ENCODE measurements at places on chromosomes 3 and 15.

DNA sequence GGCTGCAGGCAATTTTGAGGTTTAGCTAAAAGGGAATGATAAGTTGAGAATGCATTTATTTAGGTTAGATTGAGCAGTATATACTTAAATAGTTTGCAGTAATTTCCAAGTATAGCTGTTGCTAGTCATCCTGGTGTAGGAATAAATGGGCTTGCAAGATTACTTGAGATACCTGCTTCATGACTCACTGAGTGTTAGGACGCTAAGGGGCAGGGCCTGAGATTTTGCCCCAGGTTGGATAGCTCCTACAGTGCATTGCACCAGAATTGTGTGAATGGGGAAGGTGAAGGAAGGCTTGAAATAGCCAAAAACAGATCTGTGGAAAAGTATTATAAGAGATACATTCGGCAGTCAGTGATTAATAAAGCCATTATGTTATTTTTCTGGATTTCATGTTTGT, 72.8 kb downstream of the KCNH8 start:
- no peak for DNase-seq

- no peak for DNase-seq
Observed at GRCh38 chr3:111299192-111299615, 227.6 kb downstream of the NECTIN3 start.

DNA sequence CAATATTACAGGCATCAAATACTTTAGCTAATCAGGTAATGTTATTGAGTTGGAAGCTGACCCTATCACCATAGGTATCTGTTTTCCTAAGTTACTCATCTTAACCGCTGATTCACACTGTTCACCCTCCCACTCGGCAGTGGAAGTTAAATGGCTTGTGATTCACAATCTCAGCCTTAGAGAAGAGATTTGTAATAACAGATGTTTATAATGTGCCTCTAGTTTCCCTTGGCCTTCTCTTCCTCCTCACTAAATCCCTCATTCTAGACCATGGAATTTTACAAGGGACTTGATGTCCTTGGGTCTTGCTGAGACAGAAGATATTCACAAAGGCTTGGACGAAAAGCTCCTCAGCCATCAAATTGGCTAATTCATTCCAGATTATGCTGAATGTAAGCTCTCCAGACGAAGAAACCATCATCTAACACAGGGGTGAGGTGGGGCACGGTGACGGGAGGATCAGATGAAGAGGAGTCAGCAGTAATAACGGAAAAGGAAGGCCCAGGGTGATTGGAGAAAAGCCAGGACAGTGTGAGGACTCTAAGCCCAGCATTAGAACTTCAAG, 931.7 kb downstream of the MCTP2 start:
- no peak for DNase-seq

GRCh38 chr3:139473155-139473771, 3.1 kb downstream of the RBP2 start:
- DNase-seq: no peak

GRCh38 chr3:119679874-119680273, 2.7 kb upstream of the COX17 start:
- no peak for DNase-seq

- DNase-seq: no peak
Observed at GRCh38 chr3:14876921-14877333, 58.2 kb downstream of the FGD5 start.

GRCh38 chr15:70092464-70093027, 5.2 kb downstream of the TLE3 start:
- no peak for DNase-seq

- DNase-seq: no peak
Observed at GRCh38 chr3:138063416-138063815, 52.0 kb downstream of the DZIP1L start.

DNA sequence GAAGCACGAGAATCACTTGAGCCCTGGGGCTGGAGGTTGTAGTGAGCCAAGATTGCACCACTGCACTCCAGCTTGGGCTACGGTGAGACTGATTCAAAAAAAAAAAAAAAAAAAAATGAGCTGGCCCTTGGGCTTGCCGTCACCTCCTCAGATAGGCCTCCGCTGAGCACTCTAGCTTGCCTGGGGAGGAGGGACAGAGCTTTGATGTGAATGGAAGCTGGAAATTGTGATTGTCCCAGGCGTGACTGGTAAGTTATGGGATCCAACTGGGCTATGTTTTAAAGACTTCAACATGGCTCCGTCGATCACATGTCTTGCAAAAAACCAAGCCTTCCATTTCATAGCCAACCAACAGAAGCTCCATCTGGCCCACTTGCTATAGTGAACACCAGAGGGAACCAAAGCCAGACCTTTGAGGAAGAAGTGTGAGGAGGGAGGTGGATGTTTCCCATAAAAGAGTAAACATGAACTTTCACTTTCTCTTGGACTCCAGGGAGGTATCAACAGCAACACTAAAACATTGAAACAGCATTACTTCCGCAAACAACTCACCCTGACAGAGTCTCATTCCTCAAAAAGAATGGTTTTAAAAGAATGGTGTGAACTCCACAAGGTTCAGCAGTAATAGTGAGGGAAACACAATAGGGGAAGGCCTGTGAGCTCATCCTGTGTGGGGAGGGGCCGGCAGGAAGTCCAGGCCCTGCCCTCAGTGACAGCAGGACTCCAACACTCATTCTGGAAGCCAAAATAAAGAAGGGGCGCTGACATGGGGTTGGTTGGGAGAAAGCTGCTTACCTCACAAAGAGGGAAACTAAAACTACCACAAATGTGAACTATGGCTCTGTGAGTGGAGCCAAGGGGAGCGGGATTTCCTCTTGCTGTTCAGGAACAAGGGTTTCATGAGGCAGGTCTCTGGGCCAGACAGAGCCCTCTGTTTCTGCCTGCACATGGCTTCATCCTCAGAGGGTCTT, 59.2 kb upstream of the IL12A start:
- no peak for DNase-seq

- no peak for DNase-seq
Observed at GRCh38 chr15:89780601-89781000, 4.5 kb downstream of the MESP2 start.

DNA sequence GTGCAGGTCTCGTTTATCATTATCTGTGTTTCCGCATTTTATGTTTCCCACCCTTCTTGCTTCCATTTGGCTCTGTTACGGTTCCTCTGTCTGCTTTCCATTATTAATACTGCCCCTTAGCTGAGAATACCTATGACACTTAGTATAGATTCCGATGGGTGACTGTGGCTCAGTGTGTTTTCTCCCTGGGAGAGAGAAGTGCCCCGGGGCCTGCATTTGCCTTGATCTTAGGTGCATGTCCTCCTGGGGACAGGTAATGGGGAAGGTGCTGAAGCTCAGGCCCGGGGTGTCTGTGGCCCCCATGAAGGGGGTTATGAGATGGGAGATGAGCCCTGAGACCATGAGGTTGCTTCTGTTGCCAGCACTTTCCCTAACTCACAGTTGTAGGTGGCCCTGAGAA, 43.4 kb upstream of the PCSK6 start:
- DNase-seq: no peak

DNA sequence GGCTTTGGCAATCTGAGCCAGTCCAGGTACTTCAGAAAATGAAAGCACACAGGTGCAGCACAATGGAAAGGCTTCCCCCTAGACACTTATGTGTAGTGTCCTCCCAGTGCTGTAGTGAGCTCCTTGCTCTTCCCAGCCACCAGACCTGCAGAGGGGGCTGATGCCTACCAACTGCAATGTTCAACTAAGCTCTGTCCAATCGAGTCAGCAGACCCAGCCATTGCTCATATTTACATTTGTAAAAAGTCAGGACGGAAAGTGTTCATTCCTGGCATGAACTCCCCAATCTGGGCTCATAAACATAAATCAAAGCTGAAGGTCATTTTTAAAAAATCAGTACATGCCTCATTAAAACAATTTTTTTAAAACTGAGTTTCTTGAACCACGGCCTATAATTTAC, 73.0 kb downstream of the FOXP1 start:
- no peak for DNase-seq

- no peak for DNase-seq
Observed at GRCh38 chr15:74826364-74826819, at the start of gene CPLX3. Gene CPLX3 (plus strand): TSS chr15:74826627. CDS start chr15:74826704, 77 bp downstream.

GRCh38 chr3:186670155-186670554, 4.3 kb downstream of the HRG start:
- no peak for DNase-seq

GRCh38 chr3:25817107-25817506, 27.2 kb downstream of the OXSM start:
- no peak for DNase-seq

DNA sequence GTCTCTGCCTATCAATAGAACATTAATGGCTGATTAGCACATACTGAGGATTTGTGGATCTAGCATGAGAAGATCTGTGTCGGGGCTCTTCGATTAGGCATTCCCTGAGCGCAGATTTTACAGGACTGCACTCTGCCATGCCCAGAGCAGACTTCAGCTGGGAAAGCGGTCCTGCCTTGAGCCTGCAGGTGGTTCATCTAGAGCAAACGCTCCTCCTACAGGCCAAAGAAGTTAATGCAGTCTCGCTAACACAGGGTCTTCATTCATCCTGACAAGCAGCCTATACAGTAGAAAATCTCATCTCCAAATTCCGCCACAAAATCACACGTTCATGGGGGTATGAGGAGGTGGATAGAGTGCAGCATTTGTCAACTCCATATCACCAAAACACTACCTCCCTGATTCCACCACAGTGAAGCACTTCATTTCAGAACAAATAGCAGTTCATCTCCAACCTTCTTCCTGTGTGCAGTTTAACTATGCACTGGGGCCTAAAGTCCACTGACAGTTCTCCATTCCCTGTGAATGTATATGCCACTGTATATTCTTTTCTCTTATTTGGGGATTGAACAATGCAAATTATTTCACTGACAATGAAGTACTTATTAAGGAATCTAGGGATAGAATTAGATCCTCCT, 405.8 kb downstream of the IGSF11 start:
- no peak for DNase-seq

DNA sequence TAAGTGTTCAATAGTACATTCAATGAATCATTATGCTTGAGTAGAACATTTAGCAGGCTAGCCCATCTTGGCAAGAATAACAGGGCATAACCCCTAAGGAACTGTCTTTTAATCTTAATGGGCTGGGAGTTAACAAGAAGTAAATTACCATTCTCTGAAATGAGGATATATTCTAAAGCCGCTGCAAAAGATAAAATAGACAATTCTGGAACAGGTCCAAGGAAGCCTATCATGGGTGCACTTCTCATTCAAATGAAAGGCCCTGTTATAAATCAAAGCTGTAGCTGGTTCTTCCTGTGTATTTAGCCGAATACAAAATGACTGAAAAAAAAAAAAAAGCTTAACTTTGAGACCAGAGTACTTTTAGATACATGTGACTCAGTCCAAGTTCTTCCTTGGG, 15.6 kb downstream of the MTHFS start:
- no peak for DNase-seq

GRCh38 chr3:99895703-99896441, 78.2 kb downstream of the CMSS1 start:
- DNase-seq: no peak

GRCh38 chr3:153349108-153349499, 187.1 kb downstream of the RAP2B start:
- DNase-seq: no peak

DNA sequence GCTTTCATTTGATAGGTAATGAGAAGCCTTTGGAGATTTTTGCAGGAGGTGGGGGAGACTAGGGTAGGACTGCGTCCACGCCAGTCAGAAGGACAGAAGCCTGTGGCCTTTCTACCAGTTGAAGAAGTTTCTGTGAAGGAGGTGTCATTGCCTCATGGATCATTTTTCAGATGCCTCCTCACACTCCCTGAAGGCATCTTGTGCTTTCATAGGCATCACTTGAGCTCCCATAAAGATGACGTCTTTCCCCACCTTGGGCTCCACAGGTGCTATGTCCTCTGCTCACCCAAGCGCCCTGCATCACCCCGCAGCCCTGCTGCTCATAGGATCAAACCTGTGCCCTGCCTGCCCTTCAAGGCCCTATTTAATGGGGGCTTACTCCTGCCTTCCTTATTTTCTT, 7.5 kb upstream of the ITGA11 start:
- DNase-seq: no peak

DNA sequence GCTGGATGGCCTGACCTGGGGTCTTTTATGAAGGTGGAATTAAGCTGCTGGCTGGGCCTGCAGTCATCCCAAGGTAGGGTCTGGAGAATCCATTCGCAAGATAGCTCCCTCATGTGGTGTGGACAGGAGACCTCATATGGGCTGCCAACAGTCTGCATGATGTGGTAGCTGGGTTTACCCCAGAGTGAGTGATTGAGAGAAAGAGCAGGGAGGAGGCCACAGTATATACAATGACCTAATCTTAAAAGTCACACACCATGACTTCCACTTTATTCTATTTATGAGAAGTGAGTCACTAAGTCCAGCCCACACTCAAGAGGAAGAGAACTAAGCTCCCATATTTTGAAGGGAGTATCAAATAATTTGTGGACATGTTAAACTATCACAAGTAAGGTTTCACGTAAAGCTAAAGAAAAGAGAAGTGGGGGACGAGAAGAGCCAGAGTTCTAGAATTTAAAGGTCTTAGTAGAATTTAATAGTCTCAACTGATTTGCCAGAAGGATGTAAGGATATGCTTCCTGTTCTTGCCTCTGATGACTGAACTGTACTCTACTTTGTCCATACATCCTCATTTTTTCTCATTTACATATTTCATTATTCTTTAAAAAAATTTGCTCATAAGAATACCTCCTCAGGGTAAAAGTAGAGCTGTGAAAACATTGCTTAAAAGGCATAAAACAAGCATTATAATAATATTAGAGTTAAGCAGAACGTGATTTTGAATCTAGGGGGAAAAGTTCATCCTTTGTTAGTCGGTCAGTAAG, 184.4 kb downstream of the PEX5L start:
- no peak for DNase-seq

- no peak for DNase-seq
Observed at GRCh38 chr15:51973220-51973619, 1.6 kb upstream of the LEO1 start.

DNA sequence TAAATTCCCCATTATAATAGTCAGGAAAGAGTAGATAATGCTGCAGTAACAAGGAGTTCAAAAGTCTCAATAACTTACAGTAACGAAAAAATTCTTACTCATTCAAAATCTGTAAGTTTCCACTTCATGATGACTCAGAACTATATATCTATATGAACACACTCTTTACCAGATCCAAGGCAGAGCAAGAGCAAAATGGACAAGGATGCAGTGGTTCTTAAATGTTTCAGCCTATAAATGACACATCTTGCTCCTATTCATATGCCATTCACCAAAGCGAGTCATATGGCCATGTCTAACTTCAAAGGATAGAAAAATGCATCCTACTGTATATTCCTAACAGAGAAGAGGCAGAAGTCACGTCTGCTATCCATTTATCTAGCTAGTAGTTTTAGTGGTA, 787.7 kb downstream of the NAALADL2 start:
- DNase-seq: no peak

- no peak for DNase-seq
Observed at GRCh38 chr15:99009741-99010330, 2.2 kb upstream of the PGPEP1L start.

- DNase-seq: no peak
Observed at GRCh38 chr3:190644035-190644434, 130.2 kb downstream of the IL1RAP start.

GRCh38 chr3:14223595-14223994, 45.0 kb downstream of the LSM3 start:
- DNase-seq: no peak

- no peak for DNase-seq
Observed at GRCh38 chr3:162760789-162761188, 1264.2 kb downstream of the OTOL1 start.
